ENCODE measurements at places on chromosomes 6 and 20.
A peak's percentile ranks its signal among the peaks of the same experiment; 100 is the strongest.

GRCh38 chr20:45621593-45621992 is 7.9 kb upstream of the WFDC10A start:
- H3K4me3 ChIP-seq, result no peak overlapping the region
- no peaks in the 10 kb centered on the region for H3K27me3 ChIP-seq
- no peak overlapping the region for H3K27ac ChIP-seq
- DNase-seq, result no peak
- H3K36me3 ChIP-seq, result no peaks in the 10 kb centered on the region

GRCh38 chr6:87817183-87817582 is 115.2 kb upstream of the AKIRIN2 start:
- no peak for DNase-seq
- H3K36me3 ChIP-seq, result no peaks in the 10 kb centered on the region
- H3K4me3 ChIP-seq, result no peak overlapping the region
- peak overlapping the region; percentile 31 for H3K27ac ChIP-seq

GRCh38 chr6:53418288-53418687 is 69.5 kb upstream of the ELOVL5 start:
- H3K36me3 ChIP-seq, result no peaks in the 10 kb centered on the region
- DNase-seq, result no peak
- no peak overlapping the region for H3K4me3 ChIP-seq
- H3K27me3 ChIP-seq, result no peaks in the 10 kb centered on the region
- H3K4me1 ChIP-seq, result no peaks in the 10 kb centered on the region

DNA sequence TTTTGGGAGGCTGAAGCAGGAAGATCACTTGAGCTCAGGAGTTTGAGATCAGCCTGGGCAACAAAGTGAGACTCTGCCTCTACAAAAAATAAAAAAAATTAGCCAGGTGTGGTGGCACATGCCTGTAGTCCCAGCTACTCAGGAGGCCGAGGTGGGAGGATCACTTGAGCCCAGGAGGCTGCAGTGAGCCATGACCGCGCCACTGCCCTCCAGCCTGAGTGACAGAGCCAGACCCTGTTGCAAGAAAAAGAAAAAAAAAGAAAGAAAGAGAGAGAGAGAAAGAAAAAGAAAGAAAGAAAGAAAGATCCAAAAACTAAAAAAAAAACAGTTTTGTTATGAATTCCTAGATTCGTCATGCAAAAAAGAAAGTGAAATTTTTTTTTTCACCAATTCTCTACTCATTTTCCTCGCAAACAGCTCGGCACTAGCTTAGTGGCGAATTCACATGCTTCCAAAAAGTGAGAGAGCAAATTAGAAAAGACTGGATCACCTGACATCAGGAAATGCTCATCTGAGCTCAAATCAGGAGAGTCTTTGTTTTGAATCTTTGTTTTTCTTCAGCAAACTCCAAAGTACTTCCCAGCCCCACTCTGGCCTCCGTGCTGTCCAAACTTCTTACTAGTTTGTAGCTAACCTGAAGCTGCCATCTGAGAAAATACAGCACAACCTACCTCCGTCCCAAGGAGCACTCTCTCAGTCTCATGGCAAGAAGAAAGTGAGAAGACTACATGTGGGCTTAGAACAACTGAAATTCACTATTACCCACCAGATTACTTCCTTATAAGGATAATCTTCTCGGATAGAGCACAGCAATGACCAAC is 27.0 kb downstream of the IPCEF1 start:
- no peak overlapping the region for H3K27ac ChIP-seq
- no peaks in the 10 kb centered on the region for H3K27me3 ChIP-seq
- no peaks in the 10 kb centered on the region for H3K36me3 ChIP-seq
- no peak for DNase-seq
- H3K4me1 ChIP-seq, result no peaks in the 10 kb centered on the region

DNA sequence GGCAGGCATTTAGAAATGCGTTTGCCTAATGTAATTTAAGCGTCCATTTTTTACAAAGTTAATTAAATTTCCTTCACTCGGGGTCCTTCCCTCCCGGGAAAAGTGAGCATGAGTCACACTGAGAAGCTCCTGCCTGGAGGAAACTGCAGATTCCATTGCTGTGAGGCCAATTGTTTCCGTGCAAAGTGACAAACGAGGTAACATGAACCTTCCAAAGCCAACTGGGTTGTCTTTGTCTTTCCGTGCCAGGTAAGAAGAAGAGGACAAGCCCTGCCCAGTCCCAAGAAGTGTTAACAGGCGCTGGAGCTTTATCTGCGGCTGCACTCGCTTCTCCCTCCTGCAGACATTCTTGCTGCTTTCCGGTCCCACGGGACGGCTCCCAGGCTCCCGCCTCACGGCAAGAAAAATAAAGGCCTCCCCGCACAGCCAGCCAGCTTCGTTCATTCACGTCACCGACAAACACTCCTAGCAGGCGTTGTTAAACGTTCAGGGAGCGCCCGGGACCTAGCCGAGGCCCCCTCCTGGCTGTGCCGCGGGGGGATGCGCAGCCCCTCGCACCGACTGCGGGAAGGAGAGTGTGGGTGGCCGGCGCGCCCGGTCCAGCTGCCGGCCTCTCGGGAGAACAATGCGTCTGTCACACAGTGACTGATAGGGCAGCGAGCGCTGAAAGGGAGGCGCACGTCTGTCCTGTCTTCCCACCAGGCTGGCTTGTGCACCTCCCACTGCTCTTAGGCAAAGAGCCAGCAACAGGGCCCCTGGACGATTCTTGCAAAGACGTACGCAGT is 61.5 kb upstream of the HDDC2 start:
- H3K36me3 ChIP-seq, result no peaks in the 10 kb centered on the region
- peak overlapping the region; percentile 64 for H3K4me3 ChIP-seq
- H3K4me1 ChIP-seq, result peaks cover 20% of the 10 kb centered on the region
- no peaks in the 10 kb centered on the region for H3K27me3 ChIP-seq
- peak; percentile 94 for DNase-seq

GRCh38 chr6:163585932-163586437 is 171.5 kb downstream of the QKI start:
- H3K27me3 ChIP-seq, result no peaks in the 10 kb centered on the region
- no peak overlapping the region for H3K4me3 ChIP-seq
- H3K4me1 ChIP-seq, result no peaks in the 10 kb centered on the region
- H3K36me3 ChIP-seq, result no peaks in the 10 kb centered on the region
- no peak overlapping the region for H3K27ac ChIP-seq

DNA sequence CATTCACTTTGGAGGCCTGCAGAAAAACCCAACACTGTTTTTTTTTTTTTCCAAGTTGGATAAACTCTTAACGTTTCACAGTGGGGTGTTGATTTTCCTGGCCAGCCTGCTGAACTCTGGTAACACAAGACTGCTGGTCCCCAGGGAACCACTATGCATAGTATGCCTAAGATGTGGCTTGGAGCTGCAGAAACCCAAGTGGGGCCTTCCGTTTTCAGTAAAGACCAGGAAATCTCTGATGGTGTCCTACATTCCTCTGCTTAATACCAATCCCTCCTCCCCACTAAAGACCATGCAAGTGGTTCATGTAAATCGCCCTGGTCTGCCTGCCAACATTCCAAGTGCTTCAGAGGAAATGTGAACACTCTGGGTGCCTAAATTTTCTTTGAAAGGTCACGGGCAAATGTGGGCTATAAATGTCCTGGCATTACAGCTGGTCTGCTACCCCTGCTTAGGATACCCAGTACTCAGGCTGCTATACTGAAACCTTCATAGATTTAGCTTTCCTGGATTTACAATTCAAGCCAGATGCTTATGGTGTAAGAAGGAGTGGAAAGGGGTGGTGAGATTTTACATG is 615.4 kb downstream of the MAFB start:
- H3K27me3 ChIP-seq, result no peaks in the 10 kb centered on the region
- H3K36me3 ChIP-seq, result no peaks in the 10 kb centered on the region
- H3K4me3 ChIP-seq, result no peak overlapping the region
- DNase-seq, result no peak
- H3K4me1 ChIP-seq, result no peaks in the 10 kb centered on the region
- no peak overlapping the region for H3K27ac ChIP-seq

GRCh38 chr6:170122651-170123050 is 168.2 kb downstream of the DLL1 start:
- H3K4me3 ChIP-seq, result no peak overlapping the region
- no peaks in the 10 kb centered on the region for H3K36me3 ChIP-seq
- no peaks in the 10 kb centered on the region for H3K27me3 ChIP-seq
- no peak overlapping the region for H3K27ac ChIP-seq

- peaks cover 10% of the 10 kb centered on the region for H3K4me1 ChIP-seq
- peak; percentile 68 for DNase-seq
- H3K36me3 ChIP-seq, result no peaks in the 10 kb centered on the region
- no peaks in the 10 kb centered on the region for H3K27me3 ChIP-seq
- H3K4me3 ChIP-seq, result no peak overlapping the region
These were observed 29.4 kb upstream of the KIF25 start for GRCh38 chr6:167968091-167968490.

- H3K36me3 ChIP-seq, result no peaks in the 10 kb centered on the region
- peak overlapping the region; percentile 90 for H3K4me3 ChIP-seq
- H3K27me3 ChIP-seq, result no peaks in the 10 kb centered on the region
- peak overlapping the region; percentile 94 for H3K27ac ChIP-seq
These were observed 975 bp upstream of the PPT2 start for GRCh38 chr6:32152769-32153563.

- no peak for DNase-seq
- H3K36me3 ChIP-seq, result no peaks in the 10 kb centered on the region
- H3K27me3 ChIP-seq, result no peaks in the 10 kb centered on the region
- H3K27ac ChIP-seq, result no peak overlapping the region
- no peaks in the 10 kb centered on the region for H3K4me1 ChIP-seq
- no peak overlapping the region for H3K4me3 ChIP-seq
These were observed 23.1 kb downstream of the ACOT13 start for GRCh38 chr6:24689964-24690363.

- no peak overlapping the region for H3K4me3 ChIP-seq
- H3K4me1 ChIP-seq, result no peaks in the 10 kb centered on the region
- DNase-seq, result no peak
- H3K36me3 ChIP-seq, result no peaks in the 10 kb centered on the region
These were observed 36.2 kb upstream of the THEMIS start for GRCh38 chr6:127937102-127937501.

DNA sequence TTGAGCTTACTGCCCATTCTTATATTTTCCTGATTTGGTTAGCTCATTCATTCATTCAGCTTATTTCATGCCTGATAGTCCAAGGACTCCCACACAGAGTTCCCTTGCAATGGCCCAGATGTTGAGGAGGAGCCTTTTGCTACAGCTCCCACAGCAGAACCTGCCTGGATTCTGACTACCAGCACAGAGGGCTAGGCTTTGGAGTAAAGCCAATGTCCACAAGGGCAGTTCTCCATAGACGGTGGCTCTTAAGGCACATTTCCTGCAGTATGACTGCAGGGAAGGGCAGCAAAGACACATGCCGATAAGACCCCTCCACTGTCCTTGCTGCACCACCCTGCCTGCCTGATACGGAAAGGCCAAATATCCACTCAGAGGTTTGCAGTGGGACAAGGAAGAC is 112.3 kb upstream of the SYNDIG1 start:
- H3K4me1 ChIP-seq, result no peaks in the 10 kb centered on the region
- no peak overlapping the region for H3K27ac ChIP-seq
- H3K4me3 ChIP-seq, result no peak overlapping the region
- no peaks in the 10 kb centered on the region for H3K36me3 ChIP-seq
- no peak for DNase-seq

Measured in testis (tissue), 5 donors.